ENCODE measurements at places on chromosomes 1 and 21. TPM values are rescaled to one million over a fixed set of nuclear protein-coding genes. Genes with fewer than 3 reads are reported as not detected.

DNA sequence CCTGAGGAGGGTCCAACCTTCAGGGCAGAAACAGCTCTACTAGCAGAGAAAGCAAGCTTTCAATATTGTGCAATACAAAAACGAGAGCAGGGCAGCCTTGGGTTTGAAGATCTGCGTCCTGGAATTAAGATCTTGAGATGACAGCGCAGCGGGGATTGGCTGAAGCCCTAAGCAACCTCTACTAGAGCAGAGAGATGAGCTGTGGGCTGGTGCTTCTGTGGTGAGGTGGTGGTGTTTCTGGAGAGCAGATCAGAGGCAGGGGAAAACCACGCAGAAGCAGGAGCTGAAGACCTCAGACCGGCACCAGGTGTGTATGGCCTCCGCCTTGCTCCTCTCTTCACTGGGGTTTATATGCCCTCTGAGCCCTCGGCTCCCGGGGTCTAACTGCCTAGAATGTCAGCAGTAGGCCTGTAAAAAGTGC is 12.5 kb downstream of the TRAF3IP3 start:
- no peaks in the 10 kb centered on the region for H3K27me3 ChIP-seq
- H3K4me3 ChIP-seq = peak overlapping the region; percentile 22
- H3K4me1 ChIP-seq = no peaks in the 10 kb centered on the region
- H3K27ac ChIP-seq = peak overlapping the region; percentile 57

- peak within 1 kb of the TSS; percentile 49 for H3K4me3 ChIP-seq
- DNase-seq = peak; percentile 97
- H3K4me1 ChIP-seq = peaks cover 11% of the 10 kb centered on the region
- peak within 1 kb of the TSS; percentile 68 for H3K27ac ChIP-seq
- no peaks in the 10 kb centered on the region for H3K27me3 ChIP-seq
Observed at GRCh38 chr1:16236511-16237342, at the start of gene CPLANE2. Gene CPLANE2, minus strand, starts transcription at chr1:16237183. Its CDS starts 441 bp downstream, at chr1:16236742.

Gene FAM167B
- total RNA-seq = 5.5 TPM

DNA sequence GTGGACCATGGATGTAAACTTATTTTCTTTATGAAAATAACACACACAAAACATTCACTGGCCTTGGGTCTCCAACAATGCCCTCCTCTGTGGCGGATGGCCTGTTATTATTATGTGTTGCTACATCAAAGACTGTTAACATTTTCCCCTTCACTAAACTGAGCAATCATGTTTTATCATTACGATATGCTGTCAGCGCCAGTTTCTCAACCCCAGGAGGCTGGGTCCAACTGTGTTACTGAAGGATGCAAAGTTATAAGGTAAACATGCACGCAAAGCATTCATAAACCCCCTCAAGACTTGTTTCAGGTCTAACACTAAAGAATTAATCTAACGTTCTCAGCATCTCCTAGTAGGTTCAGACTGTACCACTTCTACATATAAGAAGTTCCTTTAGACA is 6.0 kb upstream of the DUSP10 start:
- H3K4me1 ChIP-seq = no peaks in the 10 kb centered on the region
- no peak for DNase-seq
- H3K4me3 ChIP-seq = no peak overlapping the region
- no peak overlapping the region for H3K27ac ChIP-seq

DNA sequence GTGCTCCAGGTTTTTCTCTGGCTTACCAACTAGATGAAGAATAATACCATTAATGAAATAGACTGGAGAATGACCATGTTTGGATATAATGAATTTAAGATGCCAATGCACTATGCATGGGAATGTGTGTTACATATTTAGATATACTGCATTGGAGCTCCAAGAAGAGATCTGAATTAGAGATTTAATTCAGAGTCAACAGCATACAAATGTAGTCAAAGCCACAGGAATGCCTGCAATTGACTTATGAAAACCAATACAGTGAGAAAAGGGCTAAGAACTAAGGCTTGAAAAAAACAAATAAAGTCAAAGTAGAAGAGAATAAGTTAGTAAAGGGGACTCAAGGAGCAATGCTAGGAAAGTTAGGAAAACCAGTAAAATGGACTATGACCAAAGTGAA is 59.1 kb downstream of the USP24 start:
- DNase-seq = no peak
- H3K36me3 ChIP-seq = no peaks in the 10 kb centered on the region
- no peak overlapping the region for H3K4me3 ChIP-seq

DNA sequence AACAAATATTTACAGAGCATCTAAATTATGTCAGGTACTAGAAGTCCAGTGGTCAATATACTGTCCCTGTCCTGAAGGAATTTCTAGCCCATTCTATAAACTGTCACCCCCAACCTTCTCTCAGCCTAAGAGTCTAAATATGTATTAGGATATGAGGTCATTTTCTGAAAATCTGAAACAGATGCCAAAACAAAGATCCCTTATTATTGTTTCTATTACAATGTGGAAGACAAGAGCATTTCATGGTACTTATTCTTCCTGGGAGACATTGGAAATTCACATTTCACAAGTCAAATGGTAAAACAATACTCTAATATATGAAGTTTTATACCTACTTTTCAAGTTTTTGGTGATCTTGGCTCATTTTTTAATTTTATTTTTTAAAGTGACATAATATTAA is 2.6 kb downstream of the CLCA1 start:
- H3K4me3 ChIP-seq = peak overlapping the region; percentile 5
- no peaks in the 10 kb centered on the region for H3K36me3 ChIP-seq
- no peaks in the 10 kb centered on the region for H3K27me3 ChIP-seq
- no peaks in the 10 kb centered on the region for H3K4me1 ChIP-seq
- H3K27ac ChIP-seq = no peak overlapping the region

DNA sequence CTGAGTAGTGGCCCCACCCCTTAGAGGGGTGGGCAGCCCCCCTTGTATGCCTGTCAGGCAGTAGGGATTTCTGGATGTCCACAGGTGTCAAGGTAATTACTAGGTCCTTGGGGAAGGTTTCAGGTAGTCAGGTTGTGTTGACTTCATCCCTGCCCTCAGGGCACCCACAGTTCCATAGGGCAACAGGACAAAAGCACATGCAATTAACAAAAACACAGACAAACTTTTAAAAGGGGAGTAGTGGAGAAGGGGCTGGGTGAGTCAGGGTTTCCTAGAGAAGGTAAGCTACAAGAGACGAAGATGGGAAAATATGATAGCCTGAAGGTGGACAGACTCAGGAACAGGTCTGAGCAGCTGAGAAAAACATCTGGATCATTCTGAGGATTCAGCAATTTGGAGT is 14.1 kb downstream of the KRTCAP2 start:
- H3K27me3 ChIP-seq = no peaks in the 10 kb centered on the region
- no peaks in the 10 kb centered on the region for H3K36me3 ChIP-seq
- H3K4me3 ChIP-seq = no peak overlapping the region
- H3K27ac ChIP-seq = no peak overlapping the region
- no peak for DNase-seq
- no peaks in the 10 kb centered on the region for H3K4me1 ChIP-seq

DNA sequence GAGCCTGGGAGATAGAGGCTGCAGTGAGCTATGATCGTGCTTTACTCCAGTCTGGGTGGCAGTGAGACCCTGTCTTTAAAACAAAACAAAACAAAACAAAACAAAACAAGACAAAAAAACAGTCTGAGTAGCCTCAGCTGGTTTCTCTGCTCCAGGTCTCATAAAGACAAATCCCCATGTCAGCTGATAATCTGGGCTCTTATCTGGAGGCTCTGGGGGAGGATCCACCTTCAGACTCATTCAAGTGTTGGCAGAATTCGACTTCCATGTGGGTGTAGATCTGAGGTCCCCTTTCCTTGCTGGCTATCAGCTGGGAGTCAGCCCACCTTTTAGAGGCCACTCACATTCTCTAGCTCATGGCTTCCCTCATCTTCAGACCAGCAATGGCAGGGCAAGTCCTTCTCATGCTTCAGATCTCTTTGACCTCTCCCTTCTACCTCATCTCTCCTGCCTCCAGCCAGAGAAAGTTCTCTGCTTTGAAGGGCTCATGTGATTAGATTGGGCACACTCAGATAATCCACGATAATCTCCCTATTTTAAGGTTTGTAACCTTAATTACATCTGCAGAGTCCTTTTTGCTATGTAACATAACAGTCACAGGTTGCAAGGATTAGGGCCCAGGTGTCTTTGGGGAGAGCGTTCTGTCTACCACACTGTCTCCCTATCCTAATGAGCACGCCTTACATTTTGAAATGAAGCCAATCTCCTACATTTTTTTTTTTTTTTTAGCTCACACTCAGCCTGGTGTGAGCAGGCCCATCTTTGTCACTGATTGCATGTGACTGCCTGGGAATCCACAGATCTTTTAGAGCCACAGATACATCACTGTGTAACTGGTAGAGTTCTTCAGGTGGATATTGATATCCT is 7.5 kb upstream of the PYCR2 start:
- H3K27me3 ChIP-seq = no peaks in the 10 kb centered on the region
- H3K27ac ChIP-seq = no peak overlapping the region
- no peaks in the 10 kb centered on the region for H3K36me3 ChIP-seq

DNA sequence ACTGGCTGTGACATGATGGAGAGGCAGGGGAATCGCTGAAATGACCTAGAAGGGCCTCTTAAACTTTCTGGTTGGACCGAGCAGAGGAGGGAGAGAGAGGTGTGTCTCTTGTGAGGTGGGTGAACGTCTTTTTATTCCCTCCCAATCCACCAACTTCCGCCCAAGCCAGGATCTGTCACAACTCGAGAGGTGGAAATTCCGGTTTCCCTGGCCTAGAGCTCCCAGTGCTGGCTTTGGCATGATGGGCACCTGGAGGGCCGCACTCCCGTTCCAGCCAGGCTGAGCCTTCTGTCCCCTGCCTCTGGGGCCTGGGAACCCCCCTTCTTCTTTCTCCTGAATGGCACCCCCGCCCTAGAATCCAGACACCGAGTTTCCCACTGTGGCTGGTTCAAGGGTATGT is at the start of gene SEMA4A:
Gene SEMA4A, plus strand, starts transcription at position 224 of the 400 bp plus-strand sequence. CDS start 994 bp downstream, outside the sequence.
- no peaks in the 10 kb centered on the region for H3K36me3 ChIP-seq
- H3K27me3 ChIP-seq = no peaks in the 10 kb centered on the region
- peak; percentile 63 for DNase-seq
- H3K27ac ChIP-seq = no peak within 1 kb of the TSS
- H3K4me1 ChIP-seq = no peaks in the 10 kb centered on the region

GRCh38 chr1:115815694-115816093 is 25.2 kb downstream of the NHLH2 start:
- H3K4me3 ChIP-seq = no peak overlapping the region
- no peaks in the 10 kb centered on the region for H3K27me3 ChIP-seq
- DNase-seq = no peak
- H3K27ac ChIP-seq = no peak overlapping the region
- no peaks in the 10 kb centered on the region for H3K4me1 ChIP-seq

DNA sequence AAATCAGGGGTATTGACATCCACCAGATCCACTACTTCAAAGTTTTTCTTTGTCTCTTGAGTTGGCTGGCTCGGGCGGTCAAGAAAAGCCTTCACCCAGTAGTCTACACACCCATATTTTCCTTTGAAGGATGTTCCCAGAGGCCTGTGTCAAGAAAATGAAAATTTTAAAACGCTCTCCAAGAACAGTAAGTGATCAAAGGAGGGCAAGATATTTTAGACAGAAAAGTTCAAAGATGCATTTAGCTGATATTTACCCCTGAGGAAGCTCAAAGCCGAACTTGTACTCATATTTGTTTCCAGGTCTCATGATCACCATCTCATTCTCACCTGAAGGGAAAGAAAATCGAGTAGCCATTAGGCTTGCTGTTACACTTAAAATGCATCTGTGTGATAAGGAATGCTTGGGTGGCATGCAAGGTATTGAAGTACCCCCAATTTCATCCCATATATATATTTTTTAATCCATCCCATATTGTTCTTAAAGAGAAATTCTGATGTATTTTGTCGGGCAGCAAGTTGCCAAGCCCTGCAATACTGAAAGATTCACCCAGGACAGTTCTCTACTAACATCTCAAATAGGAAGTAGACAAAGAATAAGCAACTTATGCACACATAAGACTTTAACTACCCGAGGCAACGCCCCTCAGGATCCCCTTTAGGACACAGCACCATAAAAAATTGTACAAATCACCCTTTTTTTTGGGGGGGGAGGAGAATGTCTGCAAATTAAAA is 1.1 kb downstream of the TXNIP start:
- no peaks in the 10 kb centered on the region for H3K27me3 ChIP-seq
- peak overlapping the region; percentile 79 for H3K4me3 ChIP-seq
- no peak for DNase-seq
- H3K4me1 ChIP-seq = peaks cover 11% of the 10 kb centered on the region
- peaks cover 9% of the 10 kb centered on the region for H3K36me3 ChIP-seq

Gene LCE2C
- not detected for total RNA-seq

Gene IARS2
- 114 TPM for total RNA-seq

GRCh38 chr21:32732544-32732943 is 4.7 kb upstream of the SYNJ1 start:
- H3K4me3 ChIP-seq = no peak overlapping the region
- H3K4me1 ChIP-seq = no peaks in the 10 kb centered on the region
- no peaks in the 10 kb centered on the region for H3K27me3 ChIP-seq
- no peaks in the 10 kb centered on the region for H3K36me3 ChIP-seq
- no peak overlapping the region for H3K27ac ChIP-seq

DNA sequence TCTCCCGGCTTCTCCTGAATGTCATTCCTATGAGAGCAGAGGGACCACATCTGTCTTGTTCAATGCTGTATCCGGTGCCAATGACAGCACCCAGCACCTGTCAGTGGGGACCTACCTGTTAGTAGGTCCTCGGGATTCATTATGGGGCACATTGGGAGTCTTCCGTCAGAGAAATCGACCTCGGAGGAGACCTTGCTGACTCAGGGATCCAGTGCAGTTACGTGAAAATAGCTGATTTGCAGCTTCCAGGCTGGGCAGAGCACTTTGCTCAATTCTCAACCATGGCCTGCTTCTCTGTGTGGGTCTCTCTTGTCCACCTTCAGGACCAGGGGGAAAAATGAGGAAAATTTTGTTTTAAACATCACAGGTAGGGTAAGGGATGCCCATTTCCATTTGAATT is 130.2 kb downstream of the PRDM2 start:
- no peak for DNase-seq
- no peak overlapping the region for H3K4me3 ChIP-seq
- no peaks in the 10 kb centered on the region for H3K36me3 ChIP-seq
- H3K27me3 ChIP-seq = no peaks in the 10 kb centered on the region
- H3K27ac ChIP-seq = no peak overlapping the region

Gene RBM8A
- 108 TPM for total RNA-seq

Gene MAP1LC3C
- total RNA-seq = not detected

GRCh38 chr1:238409191-238409850 is 518.6 kb upstream of the ZP4 start:
- H3K27ac ChIP-seq = no peak overlapping the region
- DNase-seq = no peak
- no peaks in the 10 kb centered on the region for H3K4me1 ChIP-seq

- H3K27ac ChIP-seq = no peak overlapping the region
- no peak overlapping the region for H3K4me3 ChIP-seq
- no peak for DNase-seq
- no peaks in the 10 kb centered on the region for H3K27me3 ChIP-seq
- no peaks in the 10 kb centered on the region for H3K36me3 ChIP-seq
Observed at GRCh38 chr1:28755701-28756100, 19.0 kb downstream of the YTHDF2 start.

Gene CCDC30
- total RNA-seq = 1.8 TPM

GRCh38 chr1:96510911-96511310 is 210.7 kb upstream of the PTBP2 start:
- H3K27ac ChIP-seq = no peak overlapping the region
- H3K27me3 ChIP-seq = no peaks in the 10 kb centered on the region
- H3K36me3 ChIP-seq = no peaks in the 10 kb centered on the region
- peak; percentile 28 for DNase-seq
- H3K4me3 ChIP-seq = no peak overlapping the region
